ENCODE measurements at places on chromosomes 7 and 10.

DNA sequence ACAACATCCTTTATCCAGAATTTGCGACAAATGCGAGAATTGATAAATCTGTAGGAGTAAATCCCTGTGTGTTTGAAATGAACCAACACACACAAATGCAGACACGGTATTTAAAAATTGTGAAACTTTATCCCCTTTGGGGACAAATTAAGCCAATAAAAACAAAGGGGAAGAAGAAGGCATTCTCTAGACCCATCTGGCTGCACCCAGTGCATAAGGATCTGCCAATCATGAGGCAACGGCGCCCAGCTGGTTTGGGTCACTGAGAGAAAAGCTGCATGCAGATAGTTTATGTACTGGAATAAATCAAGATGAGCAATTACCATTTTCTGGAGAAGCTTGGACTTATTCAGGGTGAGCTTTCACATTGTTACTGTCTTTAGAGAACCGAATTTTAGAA lies 45.7 kb downstream of the VAX1 start:
- DNase-seq, result no peak

DNA sequence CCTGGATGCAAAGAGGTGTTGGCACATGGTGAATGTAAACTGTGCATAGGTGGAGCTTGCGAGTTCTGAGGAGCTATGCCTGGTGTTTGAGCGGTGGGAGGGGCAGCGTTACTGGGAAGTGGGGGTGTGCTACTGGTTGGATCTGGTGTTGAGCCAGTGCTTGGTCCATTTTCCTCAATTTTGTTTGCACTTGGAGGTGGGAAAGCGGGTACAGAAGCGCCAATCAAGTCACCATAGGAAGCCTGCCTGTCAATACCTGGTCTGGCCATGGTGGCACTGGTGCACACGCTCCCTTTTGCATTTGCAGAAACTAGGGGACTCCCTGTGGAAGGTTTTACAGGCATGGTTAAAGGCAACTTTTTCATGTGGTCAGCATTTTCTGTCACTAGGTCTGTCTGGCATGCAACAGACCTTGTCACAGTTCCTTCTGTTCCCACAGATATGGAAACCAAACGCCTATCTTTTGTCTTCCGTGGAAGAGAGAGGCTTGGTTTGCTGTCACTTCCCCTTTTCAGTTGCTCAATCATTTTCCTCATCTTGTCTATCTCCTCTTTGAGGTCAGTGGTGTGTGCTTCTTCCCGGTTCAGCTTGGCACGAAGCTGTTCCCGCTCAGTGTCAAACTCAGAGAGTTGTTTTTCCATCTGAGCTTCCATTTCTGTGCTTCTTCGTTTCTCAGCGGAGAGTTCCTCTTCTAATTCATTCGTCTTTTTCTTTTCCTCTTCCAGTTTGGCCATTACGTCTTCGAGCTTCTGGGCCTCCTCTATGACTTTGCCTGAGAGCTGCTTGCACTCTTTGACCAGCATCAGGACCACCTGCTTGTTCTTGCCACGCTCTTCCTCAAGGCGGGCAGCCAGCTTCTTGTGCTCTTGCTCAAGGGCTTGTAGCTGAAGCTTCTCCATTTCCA lies 81.1 kb downstream of the CTTNBP2 start:
- DNase-seq, result no peak

- no peak for DNase-seq
Observed at GRCh38 chr10:118033905-118034304, 12.8 kb downstream of the RAB11FIP2 start.

GRCh38 chr7:47400741-47401206 lies 181.1 kb downstream of the TNS3 start:
- DNase-seq, result no peak

DNA sequence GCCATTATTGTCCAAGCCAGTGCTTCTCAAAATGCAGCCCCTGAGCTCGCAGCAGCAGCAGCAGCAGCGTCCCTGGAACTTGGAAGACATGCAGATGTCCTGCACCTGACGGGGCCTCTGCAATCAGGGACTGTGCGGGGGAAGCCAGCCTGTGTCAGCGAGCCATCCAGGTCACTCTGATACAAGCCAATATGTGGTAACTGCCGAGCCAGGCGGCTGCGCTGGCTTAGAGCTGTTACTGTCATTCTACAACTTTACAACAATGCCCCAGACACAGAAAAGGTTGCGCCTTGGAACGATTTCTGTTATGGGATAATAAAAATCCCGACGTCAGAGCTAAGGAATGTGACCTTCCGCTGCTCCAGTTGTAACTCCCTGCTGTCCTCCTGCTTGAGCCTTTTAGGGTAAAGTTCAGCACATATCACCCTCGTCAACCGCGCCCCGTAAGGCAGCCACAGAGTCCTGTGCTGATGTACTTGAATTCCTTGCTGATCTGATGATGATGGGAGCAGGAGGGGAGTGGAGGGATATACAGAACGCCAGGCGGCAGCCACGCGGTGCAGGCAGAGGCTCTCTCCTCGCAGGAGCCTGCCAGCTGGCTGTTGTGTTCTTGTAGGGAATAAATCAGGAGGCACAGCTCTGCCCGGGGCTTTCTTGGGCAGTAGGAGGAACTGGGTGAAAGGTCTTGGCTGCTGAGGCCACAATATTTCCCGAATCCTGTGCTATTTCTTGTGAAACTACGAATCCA lies 20.0 kb upstream of the CRYGN start:
- peak; percentile 96 for DNase-seq

- DNase-seq, result no peak
Observed at GRCh38 chr10:120478386-120478785, 21.4 kb downstream of the PLPP4 start.

- DNase-seq, result no peak
Observed at GRCh38 chr10:113322843-113323242, 230.0 kb upstream of the HABP2 start.

DNA sequence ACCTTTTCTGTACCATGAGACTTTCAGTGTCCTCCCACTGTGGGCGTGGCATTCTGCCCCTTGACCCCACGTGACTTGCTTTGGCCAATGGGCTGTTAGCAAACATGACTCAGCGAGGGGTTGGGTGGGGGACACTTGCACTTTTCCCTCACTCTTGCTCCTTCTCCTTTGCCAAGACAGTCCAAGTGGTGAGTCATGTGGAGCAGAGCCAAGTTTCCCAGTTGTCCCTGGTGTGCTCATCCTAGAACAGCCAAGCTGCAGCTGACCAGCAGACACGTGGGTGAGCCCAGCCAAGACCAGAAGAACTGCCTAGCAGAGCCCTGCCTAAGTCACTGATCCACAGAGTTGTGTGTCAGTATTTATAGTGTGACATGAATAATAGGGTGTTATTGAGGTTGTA lies 82.8 kb upstream of the CPXM2 start:
- DNase-seq, result peak; percentile 18

DNA sequence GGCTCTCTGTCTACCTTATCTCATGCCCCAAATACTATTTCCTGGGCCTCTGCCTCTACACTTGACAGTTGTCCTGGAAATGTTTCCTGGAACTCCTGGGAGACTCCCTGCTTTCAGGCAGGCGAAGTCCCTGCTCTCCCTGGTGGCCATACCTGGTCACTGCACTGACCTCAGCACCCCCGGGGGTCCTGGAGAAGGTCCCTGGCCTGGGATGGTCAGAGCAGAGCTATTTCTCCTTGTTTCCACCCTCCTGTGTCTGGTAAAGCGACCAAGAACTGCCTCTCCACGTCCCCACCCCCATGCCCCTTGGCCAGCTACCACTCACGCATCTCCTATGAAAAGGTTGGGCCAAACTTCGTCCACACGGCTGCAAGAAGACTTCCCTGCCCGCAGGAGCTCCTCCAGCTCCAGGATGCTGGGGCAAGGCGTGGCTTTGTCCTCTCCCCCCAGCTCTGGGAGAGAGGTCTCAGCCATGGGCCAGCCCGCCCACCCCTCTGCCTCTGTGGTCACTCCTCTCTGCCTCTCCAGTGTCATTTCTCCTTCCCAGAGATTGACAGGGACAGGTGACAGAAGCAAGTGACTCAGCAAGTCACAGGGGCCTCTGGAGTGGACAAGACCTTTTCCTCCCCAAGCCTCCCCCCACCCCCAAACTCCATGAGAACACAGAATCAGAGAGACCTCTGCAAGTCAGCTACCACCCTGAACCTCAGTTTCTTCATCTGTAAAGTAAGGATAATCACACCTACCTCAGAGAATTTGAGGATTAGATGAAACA lies 2.6 kb upstream of the SAMD8 start:
- DNase-seq, result no peak

- no peak for DNase-seq
Observed at GRCh38 chr7:16515785-16516685, 10.6 kb upstream of the LRRC72 start.

DNA sequence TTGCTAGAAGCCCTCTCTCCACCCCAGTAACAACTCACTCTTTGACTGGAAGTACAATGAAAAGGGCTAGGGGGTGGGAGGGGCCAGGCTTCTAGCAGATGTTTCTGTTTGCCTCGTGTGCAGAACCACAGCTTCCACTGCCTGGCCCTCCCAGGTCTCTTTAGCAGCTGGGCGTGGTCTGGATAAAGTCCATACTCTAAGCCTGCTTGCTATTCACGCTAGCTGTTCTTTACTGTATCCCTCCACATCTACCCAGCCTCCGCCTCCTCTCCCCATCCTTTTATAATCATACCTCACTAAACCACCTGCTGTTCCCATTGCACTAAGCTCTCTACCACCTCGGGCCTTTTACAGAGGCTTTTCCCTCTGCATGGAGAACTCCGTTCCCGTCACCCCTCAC lies 288.8 kb downstream of the CAMK1D start:
- no peak for DNase-seq

- DNase-seq, result no peak
Observed at GRCh38 chr7:157335991-157336382, 817 bp upstream of the DNAJB6 start.

DNA sequence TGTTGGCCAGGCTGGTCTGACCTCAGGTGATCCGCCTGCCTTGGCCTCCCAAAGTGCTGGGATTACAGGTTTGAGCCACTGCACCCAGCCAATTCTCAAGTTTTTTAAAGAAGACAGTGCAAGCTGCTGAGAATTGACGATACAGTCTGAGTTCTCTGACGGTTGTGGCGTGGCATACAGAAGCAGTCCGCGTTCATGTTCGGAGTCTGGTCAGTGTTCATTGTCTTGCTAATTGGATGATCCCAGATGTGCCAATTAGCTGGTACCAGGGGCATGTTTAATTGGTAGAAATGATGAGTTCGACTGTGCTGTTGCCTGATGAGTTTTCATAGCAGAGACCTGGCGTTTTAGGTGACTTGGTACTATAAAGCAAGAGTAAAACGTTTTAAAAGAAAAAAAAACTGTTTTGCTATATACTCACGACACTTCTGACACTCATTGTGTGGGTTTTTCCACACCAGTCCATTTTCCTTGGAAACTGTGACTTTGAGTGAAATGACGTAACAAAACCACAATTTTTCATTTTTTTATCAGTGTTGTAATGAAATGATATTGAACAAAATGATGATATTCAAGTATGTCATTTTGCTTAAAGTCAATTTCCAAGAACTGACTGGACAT lies 32.3 kb downstream of the CAMK1D start:
- no peak for DNase-seq

DNA sequence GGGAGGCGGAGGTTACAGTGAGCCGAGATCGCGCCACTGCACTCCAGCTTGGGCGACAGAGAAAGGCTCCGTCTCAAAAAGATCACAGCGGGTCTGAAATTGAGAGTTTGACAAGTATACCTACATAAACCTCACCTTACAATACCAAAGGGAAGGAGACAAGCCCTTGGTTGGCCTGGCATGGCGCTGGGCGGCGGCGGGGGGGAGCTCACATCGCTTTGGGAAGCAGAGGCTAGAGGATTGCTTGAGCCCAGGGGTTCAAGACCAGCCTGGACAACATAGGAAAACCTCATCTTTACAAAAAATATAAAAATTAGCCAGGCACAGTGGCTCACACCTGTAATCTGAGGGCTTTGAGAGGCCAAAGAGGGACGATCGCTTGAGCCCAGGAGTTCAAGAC lies 1.1 kb upstream of the ARPC1A start:
- DNase-seq, result no peak

GRCh38 chr10:119375574-119376272 lies 166.8 kb downstream of the RGS10 start:
- DNase-seq, result peak; percentile 85
